Stimulated activated CD4-positive, alpha-beta T cell treated with anti-CD3 and anti-CD28 coated beads, Interleukin-2, amount 100 ng/mL, for 24 hours (primary cell): ENCODE measurements at places on chromosomes 3 and 15.

GRCh38 chr3:171049861-171050444, 23.4 kb upstream of the SLC2A2 start:
- DNase-seq, result peak; percentile 50

DNA sequence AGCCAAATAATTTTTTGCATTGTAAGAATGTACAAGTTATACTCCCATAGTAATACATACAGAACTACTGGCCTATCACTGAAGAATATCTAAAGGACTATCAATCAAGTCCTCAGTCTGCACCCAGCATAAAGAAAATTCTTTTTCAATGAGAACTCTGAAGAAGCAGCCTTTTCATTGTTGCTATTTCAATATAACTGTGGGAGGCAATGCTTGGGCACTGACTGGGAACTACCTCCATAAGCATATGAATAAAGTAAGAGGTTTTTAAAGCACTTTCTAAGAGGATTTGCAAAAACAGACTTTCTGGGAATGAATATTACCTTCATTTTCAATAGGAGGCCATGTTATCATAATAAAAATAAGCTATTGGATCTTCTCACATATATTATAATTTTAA, 24.6 kb upstream of the NECTIN3 start:
- DNase-seq, result no peak

DNA sequence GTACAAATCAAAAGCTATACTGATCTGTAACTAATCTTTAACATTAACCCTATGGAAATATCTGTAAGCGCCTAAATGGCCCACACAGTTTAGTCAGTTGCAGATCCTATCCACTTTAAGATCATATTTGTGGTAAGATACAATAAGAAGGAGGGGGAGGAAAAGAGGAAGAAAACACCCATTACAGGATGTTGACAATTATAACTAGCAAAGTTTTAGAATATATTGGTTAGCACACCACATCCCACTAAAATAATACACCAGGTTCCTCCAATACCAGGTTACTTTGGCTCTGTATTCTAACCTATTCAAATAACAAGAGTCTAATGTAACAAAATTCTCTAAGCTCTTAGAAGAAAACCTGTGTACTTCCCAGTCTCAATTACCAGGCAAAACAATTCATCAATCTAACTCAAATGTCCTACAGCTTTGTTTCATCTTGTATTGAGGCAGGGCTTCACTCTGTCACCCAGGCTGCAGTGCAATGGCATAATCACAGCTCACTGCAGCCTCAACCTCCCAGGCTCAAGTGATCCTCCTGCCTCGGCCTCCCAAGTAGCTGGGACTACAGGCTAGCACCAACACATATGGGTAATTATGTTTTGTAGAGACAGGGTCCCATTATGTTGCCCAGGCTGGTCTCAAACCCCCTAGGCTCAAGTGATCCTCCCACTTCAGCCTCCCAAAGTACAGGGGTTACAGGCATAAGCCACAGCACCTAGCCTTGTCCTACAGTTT, 4.2 kb downstream of the SLC4A7 start:
- no peak for DNase-seq

DNA sequence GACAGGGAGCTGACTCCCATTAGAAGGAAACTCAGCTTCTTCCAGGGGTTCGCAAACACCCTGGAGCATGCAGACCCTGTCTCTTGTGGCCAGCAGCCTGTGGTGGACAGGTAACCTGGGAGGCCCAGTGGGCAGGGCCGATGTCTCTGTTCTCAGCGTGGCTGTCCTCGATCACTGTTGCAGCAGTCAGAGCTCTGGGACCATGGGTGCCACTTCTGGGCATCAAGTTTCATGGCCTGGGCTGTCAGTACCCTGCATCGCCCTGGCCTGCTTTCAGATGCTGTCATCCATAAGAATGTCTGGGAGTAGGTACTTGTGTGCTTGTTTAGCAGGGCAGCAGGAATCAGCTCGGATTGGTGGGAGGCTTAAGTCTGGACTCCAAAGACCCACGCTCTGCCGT, 54.4 kb downstream of the SLC6A6 start:
- DNase-seq, result no peak

DNA sequence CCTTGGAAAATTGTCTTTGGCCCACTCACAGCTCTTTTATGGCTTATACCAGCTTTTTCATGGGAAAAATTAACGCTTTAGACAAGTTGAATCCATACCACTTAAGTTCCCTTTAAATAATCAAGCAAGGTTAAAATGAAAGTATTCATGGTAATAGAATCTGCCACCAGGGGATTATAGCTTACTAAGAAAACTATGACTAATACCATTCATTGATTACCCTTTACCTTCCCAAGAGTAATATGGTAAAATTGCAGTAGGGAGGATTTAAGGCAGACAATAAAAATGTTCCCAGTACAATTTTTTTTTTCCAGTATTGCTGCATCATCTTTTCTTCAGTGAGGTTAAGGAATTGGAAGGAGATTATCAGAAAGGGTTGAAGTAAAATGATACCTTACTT, 641.1 kb upstream of the NAALADL2 start:
- DNase-seq, result no peak

GRCh38 chr15:27601239-27601960, 497.7 kb downstream of the OCA2 start:
- DNase-seq, result no peak

DNA sequence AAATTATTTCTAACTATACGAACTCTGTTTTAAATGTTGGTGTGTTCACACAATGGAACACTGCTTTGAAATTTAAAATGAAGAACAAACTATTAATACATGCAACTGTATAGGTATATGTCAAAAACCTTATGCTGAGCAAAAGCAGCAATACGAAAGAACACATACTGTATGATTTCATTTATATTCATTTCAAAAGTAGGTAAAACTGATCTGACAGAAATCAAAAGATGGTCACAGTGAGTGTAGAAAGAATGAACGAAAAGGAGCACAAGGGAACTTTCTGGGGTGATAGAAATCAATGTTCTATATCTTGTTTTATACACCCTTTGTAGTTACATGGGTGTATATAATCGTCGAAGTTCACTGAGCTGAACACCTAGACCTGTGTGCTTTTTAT, 12.6 kb downstream of the ATP8B4 start:
- DNase-seq, result no peak

- DNase-seq, result no peak
Measured at GRCh38 chr3:52299247-52299878, 11.7 kb downstream of the GLYCTK start.

- no peak for DNase-seq
Measured at GRCh38 chr3:81947359-81947758, 185.9 kb upstream of the GBE1 start.

GRCh38 chr15:63763476-63764123, 70.1 kb downstream of the HERC1 start:
- no peak for DNase-seq
